ENCODE measurements at places on chromosomes 4 and X.

- no peak for DNase-seq
These were observed 108.6 kb downstream of the ACTRT1 start for GRCh38 chrX:127943571-127943970.

GRCh38 chr4:70651864-70652506 is 14.3 kb downstream of the JCHAIN start:
- no peak for DNase-seq

DNA sequence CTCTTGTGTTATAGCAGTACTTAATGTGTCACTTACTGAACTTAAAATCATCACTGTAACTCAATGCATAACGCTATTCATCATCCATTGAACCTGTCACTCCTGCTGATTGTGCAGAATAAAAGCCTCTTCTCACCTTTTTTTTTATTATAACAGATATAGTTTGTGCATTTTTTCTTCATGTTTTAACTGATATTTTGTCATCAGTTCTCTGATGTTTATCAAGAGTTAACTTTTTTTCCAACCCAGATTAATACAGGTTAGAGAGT is 100.4 kb downstream of the SLIT2 start:
- DNase-seq = no peak

GRCh38 chr4:155684892-155685541 is 18.4 kb downstream of the GUCY1A1 start:
- DNase-seq = no peak

GRCh38 chrX:115499112-115499805 is 61.7 kb upstream of the PLS3 start:
- no peak for DNase-seq

All from CD4-positive, alpha-beta T cell treated with Interferon gamma for 1 hour (primary cell).